Dermis microvascular lymphatic vessel endothelial cell (primary cell): ENCODE measurements at places on chromosomes 3 and 15. TPM values are rescaled to one million over a fixed set of nuclear protein-coding genes. Genes with fewer than 3 reads are reported as not detected.

HTR3E gene
- not detected in 2 replicates for total RNA-seq

FGF12 gene
- 1.0 and 1.7 TPM in 2 replicates for total RNA-seq

MUC20 gene
- under 0.01 TPM in 1 of 2 replicates, not detected in the other for total RNA-seq

UBP1 gene
- total RNA-seq: 36.2 and 39.2 TPM in 2 replicates

IRAK2 gene
- 60.3 and 65.1 TPM in 2 replicates for total RNA-seq

SOX2 gene
- total RNA-seq: not detected in 2 replicates

RBP2 gene
- not detected in 2 replicates for total RNA-seq

CELF6 gene
- 0.13 TPM in 1 of 2 replicates, not detected in the other for total RNA-seq

PRR20G gene
- total RNA-seq: not detected in 2 replicates

CCR2 gene
- not detected in 2 replicates for total RNA-seq

LRRC2 gene
- total RNA-seq: under 0.01 and 0.13 TPM in 2 replicates

GREM1 gene
- total RNA-seq: under 0.01 and 0.13 TPM in 2 replicates

TP63 gene
- total RNA-seq: under 0.01 TPM in 1 of 2 replicates, not detected in the other

NLGN1 gene
- 0.51 and 0.63 TPM in 2 replicates for total RNA-seq

CCDC13 gene
- total RNA-seq: 0.13 and 0.25 TPM in 2 replicates

SEMA6D gene
- total RNA-seq: 0.39 and 1.5 TPM in 2 replicates

LINGO1 gene
- total RNA-seq: 0.13 TPM in 2 replicates

ASB14 gene
- not detected in 2 replicates for total RNA-seq

CCDC39 gene
- total RNA-seq: under 0.01 TPM in 2 replicates

SSUH2 gene
- total RNA-seq: 0.51 TPM in 1 of 2 replicates, not detected in the other

TMCO5A gene
- not detected in 2 replicates for total RNA-seq

SLC7A14 gene
- total RNA-seq: under 0.01 and 0.13 TPM in 2 replicates

ZBTB47 gene
- total RNA-seq: 12.2 and 20.0 TPM in 2 replicates

CCR3 gene
- total RNA-seq: not detected in 2 replicates

ISL2 gene
- total RNA-seq: 0.63 and 0.90 TPM in 2 replicates
